ENCODE measurements at places on chromosomes 3 and 15. TPM values are rescaled to one million over a fixed set of nuclear protein-coding genes. Genes with fewer than 3 reads are reported as not detected.

The CXCR6 gene
- total RNA-seq: 8.6 TPM

The MEX3B gene
- total RNA-seq: 1.6 TPM

The PTPN23 gene
- 50.0 TPM for total RNA-seq

The ANKRD63 gene
- total RNA-seq: not detected

DNA sequence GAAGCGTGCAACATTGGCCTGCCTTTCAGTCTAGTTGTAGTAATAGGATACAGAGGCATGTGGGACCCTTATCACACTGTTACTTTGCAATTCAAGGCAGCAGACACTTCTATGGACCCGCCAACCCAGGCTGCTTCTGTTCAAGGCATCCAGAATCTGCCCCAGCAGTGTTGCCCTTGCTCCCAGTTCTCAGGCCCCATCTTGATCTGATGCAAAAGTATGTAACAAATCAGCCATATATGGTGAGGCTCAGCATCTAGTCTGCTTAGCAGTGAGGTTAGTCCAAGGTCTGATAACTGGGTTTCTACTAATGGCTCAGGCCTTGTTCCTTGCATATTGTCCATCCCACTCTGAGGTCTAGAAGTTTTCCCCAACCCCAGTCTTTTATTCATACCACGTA, 17.9 kb downstream of the C2CD4B start:
- DNase-seq: no peak

DNA sequence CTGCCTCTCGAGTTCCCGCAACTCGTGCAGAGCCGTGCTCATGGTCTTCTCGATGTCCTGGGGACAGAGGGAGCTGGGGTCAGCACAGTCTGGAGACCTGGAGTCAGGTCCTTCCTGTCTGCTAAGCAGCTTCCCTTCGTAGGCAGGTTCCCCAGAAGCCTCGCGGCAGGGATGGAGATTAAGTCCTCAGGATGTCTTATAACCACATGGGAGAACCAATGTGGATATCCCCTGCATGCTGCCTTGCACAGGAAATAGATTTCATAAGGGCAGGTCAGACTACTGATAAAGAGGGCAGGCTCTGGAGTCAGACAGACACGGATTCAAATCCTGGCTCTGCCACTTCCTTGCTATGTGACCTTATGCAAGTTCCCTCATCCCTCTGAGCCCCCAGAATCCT, 22.6 kb upstream of the RAD18 start:
- no peak for DNase-seq

GRCh38 chr15:37733628-37734027, 200.8 kb upstream of the TMCO5A start:
- no peak for DNase-seq

- no peak for DNase-seq
Measured at GRCh38 chr15:27426805-27427204, 455.8 kb downstream of the GABRG3 start.

DNA sequence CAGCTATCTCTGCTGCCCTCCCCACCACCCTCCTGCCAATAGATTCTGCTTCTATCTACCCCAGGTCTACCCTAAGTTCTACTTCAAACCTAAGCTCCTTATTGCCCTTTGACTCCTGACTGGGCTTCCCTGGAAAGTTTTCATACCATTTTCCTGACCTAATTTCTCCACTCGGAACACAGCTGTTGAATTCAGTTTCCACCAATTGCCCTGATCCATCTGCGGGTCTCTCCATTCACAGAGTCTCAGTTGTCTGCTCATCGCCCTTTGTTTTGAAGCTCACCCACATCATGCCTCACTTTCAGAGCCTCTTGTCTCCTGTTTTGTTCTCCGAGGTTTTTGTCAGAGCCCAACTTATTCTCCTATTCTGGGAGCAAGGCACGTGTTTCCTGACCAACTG, 56.8 kb upstream of the ABI3BP start:
- DNase-seq: no peak

DNA sequence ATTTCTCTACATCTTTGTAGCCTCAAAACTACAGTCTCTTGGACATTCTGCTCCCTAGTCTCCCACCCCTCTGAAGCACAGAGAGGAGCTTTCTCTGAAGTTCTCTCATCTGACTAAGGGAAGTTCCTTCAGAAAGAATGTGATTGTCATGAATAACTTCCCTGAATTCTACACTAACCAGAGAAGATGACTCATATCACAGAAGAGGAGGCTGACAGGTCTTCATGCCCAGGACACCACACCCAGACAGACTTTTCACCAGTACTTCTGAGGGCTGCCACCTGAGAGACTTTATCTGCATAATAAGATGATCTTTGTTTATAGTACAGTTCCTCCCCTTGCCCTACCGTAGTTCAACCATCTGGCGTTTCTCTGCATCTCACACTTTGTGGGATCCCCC, 52.8 kb downstream of the CDIN1 start:
- no peak for DNase-seq

DNA sequence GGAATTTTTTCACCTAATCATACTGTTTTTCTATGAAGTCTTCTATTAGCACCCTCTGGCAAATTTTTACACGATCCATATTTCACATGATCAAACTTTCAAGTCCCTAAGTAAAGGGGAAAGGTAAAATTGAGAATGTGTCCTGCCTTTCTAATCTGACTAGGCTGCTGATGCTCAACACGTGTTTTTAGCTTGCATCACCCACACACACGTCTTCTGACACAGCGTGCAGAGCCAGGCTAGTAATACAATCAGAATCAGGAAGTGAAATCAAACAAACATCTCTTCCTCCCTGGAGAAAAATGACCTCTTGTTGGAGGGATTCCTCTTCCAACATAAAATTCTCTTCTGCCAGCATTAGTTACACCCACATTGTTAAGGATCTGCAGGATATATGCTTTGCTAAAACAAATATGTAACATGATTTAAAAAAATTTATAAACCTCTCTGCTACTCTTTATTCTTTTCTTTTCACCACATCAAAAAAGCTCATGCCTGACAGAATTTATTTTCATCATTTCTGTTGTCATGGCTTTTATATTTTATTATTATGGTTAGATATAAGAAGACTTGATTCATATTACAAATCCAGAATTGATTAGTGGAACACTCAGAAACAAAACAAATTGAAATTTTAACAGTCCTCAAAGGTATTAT, 122.4 kb downstream of the RAP2B start:
- peak; percentile 50 for DNase-seq

DNA sequence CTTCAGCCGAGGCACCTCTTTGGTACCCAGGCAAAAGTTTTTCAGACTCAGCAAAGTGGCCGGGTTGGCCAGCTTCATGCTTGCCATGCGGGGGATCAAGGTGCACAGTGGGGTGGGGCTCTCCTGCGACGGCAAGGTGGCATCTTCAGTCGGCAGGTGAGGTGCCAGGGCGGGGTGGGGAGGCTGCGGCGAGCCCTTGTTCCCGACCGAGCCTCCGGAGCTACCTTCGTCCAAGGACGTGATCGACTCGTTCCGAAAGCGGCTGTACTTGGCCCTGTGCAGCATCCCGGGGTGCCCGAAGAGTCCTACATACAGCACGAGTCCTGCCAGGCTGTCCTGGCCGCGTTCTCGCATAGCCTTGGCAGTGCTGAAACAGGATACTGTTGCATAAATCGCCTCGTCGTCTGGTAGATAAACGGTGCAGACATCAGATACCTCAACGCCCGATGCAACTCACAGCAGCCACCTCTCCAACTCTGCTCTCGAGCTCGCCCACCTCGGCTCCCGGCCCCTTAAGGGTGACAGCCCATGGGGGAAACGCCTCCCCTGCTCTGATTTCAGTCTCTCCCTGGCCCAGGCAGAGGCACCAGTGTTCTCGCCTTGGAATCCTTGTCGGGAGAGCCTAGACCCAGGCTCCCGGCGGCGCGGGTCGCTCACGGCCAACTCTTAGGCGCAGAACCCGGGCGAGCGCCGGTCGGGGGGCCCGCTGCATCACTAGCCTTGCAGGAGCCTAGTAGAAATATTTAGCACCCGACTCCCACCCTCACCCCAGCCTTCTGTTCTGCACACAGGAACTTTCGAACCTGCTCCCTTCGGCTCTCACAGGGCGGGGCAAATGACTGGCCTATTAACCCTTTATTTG, 826 bp downstream of the SHC4 start:
- no peak for DNase-seq

All from CD4-positive, alpha-beta memory T cell (primary cell).